GM23338 (cell line): ENCODE measurements at places on chromosomes 13 and 19.
A peak's percentile ranks its signal among the peaks of the same experiment; 100 is the strongest.

- H3K36me3 ChIP-seq: 0 out of 2 replicates have a peak, but pooled peaks cover 3% of the 10 kb centered on the region
- H3K4me3 ChIP-seq: no peak overlapping the region
- H3K27me3 ChIP-seq: peaks cover 14% of the 10 kb centered on the region
- DNase-seq: no peak
- H3K4me1 ChIP-seq: peaks cover 21% of the 10 kb centered on the region
These were observed 103.2 kb downstream of the ZNF429 start for GRCh38 chr19:21608571-21608970.

- DNase-seq: no peak
- H3K36me3 ChIP-seq: no peaks in the 10 kb centered on the region
- H3K4me1 ChIP-seq: 0 out of 2 replicates have a peak, but pooled peaks cover 9% of the 10 kb centered on the region
- H3K4me3 ChIP-seq: no peak overlapping the region
- H3K27ac ChIP-seq: no peak overlapping the region
- no peaks in the 10 kb centered on the region for H3K27me3 ChIP-seq
These were observed 62.8 kb downstream of the RGCC start for GRCh38 chr13:41520016-41520659.

DNA sequence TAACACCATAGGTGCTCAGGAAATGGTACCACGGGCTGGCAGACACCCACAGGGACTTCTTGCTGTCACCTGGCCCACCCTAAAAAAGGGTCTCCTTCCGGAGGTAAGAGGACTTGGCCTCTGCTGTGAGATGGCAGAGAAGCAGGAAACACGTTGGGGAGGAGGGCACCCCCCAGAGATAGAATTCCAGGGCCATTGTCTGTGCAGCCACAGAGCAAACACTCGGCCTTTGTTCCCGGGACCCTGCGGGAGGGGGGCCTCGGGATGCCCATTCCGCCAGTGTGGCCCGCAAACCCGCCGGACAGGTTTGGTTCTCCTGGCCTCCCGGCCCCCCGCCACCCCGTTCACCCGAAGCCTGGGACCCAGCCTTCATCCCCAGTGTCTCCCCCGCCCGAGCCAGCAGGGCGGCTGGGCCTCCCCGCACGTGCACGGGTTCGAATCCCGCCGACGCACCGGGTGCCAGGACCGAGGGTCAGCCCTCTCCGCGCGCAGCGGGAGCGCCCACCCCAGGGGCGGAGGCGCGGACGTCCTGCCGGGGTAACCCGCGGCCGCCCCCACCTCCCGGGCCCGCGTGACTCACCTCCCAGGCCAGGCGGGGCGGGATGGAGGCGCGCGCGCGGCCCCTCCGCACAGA, 714 bp downstream of the PLPP2 start:
- H3K27me3 ChIP-seq: peaks cover 12% of the 10 kb centered on the region
- H3K4me1 ChIP-seq: peaks cover 27% of the 10 kb centered on the region
- peak overlapping the region; percentile 61 for H3K4me3 ChIP-seq
- peak; percentile 96 for DNase-seq

DNA sequence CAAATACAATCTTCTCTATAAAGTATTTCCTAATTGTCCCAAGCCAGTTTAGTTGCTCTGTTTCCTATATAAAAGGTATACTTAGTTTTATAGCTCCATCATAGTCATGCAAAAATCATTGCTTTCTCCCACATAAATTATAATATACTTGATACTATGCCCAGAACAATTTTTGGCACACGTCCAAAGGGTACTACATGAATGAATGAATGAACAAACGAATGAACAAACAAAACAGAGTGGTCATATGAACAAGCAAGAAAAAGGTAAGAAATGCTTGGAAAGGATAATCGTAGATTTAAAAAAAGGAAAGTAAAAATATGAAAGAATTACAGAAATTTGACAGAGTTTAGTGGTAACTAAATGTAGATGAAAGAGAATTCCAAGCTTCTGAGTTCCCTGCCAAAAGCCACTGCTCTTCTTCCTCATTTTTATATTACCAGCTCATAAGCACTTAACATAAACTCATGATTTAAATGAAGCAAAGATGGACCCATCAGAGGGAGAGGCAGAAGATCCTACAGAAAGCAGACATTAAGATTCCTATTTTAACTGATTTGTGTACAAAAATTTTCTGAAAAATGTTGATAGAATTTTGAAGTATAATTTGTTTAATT, 123.2 kb downstream of the ENOX1 start:
- no peaks in the 10 kb centered on the region for H3K36me3 ChIP-seq
- no peaks in the 10 kb centered on the region for H3K27me3 ChIP-seq
- peaks cover 10% of the 10 kb centered on the region; the same call in 1 of the 2 replicates for H3K4me1 ChIP-seq
- H3K4me3 ChIP-seq: no peak overlapping the region
- no peak for DNase-seq

DNA sequence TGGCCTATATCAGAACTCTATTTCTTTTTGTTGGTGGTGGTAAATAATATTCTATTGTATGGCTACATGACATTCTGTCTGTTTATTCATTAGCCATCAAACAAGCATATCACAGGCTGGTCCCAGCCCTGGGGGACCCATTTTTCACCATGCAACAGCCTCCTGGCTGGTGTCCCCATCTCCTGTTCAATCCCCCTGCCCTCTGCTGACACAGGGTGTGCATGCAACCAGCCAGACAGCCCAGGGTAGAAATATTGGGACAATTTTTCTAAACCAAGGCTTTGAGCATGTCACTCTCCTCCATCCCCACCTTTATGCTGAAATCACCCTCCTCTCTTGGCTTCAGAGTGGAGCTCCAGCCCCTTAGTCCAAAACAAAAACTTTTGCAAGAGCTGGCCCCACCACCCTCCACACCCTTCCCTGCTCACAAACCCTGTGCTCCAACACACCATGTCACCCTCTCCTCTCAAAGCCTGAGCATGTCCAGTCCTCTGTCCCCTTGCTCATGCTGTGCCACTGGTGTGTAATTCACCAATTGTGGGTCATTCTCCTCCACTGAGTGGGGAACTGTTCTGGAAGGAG, 153.0 kb upstream of the UQCRFS1 start:
- peaks cover 41% of the 10 kb centered on the region for H3K4me1 ChIP-seq
- no peaks in the 10 kb centered on the region for H3K36me3 ChIP-seq
- H3K27me3 ChIP-seq: no peaks in the 10 kb centered on the region

DNA sequence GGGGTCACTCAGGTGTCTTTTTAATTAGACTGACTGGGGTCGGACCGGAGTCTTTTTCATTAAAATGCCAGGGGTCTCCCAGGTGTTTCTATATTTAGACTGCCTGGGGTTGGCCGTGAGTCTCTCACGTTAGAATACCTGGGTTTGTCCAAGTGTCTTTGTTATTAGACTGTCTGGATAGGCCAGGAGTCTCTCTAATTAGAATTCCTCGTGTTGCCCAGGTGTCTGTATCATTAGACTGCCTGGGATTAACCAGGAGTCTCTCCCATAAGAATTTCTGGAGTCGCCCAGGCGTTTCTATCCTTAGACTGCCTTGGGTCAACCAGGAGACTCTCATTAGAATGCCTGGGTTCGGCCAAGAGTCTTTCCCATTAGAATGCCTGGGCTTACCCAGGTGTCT, 1445.7 kb downstream of the UQCRFS1 start:
- peaks cover 87% of the 10 kb centered on the region for H3K27me3 ChIP-seq
- DNase-seq: no peak
- no peaks in the 10 kb centered on the region for H3K4me1 ChIP-seq
- H3K27ac ChIP-seq: no peak overlapping the region
- H3K36me3 ChIP-seq: no peaks in the 10 kb centered on the region

DNA sequence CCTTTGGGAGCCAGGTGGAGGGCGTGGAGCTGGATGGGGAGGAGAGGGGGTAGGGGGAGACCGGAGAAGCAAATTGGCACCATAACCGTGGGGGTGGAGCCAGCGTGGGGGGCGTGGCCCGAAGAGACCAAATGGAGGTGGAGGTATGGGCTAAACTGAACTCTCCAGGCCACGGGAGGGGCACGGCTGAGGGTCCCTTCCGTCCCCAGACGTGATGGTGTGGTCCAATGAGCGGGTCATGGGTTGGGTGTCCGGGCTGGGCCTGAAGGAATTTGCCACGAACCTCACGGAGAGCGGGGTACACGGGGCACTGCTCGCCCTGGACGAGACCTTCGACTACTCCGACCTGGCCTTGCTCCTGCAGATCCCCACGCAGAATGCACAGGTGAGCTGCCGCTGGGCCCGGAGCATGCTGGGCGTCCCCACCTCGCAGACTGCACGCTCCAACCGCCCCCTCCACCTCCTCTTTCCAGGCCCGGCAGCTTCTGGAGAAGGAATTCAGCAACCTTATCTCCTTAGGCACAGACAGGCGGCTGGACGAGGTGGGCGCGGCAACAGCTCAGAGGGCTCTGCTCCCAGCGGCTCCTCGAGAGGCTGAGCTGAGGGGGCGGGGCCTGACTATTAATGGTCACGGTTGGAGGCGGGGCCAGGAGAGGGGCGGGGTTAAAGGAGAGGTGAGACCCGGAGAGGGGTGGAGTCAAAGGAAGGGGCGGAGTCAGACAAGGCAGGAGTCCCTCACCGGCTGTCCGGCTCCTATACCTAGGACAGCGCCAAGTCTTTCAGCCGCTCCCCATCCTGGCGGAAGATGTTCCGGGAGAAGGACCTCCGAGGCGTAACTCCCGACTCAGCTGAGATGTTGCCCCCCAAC, 6.2 kb downstream of the HRC start:
- peak; percentile 99 for DNase-seq
- H3K4me1 ChIP-seq: peaks cover 15% of the 10 kb centered on the region
- H3K27ac ChIP-seq: peak overlapping the region; percentile 90

DNA sequence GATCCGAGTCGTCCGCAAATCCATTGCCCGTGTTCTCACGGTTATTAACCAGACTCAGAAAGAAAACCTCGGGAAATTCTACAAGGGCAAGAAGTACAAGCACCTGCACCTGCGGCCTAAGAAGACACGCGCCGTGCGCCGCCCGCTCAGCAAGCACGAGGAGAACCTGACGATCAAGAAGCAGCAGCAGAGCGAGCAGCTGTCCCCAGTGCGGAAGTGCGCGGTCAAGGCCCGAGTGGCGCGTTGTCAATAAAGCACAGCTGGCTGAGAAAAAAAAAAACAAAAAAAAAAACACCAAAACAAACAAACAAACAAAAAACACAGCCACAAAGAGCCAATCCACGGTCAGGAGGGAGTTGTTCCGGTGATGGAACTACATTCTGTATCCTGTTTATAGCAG, 4.7 kb upstream of the GNA15 start:
- no peak overlapping the region for H3K4me3 ChIP-seq
- no peaks in the 10 kb centered on the region; the same call in 1 of the 2 replicates for H3K4me1 ChIP-seq
- no peak for DNase-seq
- H3K27ac ChIP-seq: no peak overlapping the region
- H3K36me3 ChIP-seq: no peaks in the 10 kb centered on the region
- no peaks in the 10 kb centered on the region for H3K27me3 ChIP-seq

- H3K4me3 ChIP-seq: no peak overlapping the region
- H3K27me3 ChIP-seq: no peaks in the 10 kb centered on the region
- H3K27ac ChIP-seq: no peak overlapping the region
These were observed 66.5 kb downstream of the COL4A2 start for GRCh38 chr13:110373617-110374016.

DNA sequence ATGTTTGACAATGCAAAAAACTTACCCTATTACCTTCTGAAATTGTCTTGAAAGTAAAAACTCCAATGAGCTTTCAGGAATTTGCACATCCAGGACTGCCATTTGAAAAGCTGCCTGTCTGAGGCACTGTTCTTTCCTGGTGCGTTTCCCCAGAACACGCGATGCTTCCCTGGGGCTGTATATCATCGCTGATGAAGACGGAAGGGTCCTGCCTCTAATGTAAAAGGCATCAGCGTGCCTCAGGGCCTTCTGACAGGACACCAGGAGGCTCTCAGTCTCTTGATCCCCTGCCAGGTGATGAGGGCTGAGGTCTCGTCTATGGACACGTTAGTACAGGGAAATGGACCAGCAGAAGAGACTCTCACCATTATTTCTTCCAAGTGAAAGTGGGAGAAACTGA, 296.8 kb downstream of the EFNB2 start:
- no peaks in the 10 kb centered on the region for H3K36me3 ChIP-seq
- no peaks in the 10 kb centered on the region for H3K27me3 ChIP-seq
- no peak for DNase-seq
- H3K4me3 ChIP-seq: no peak overlapping the region
- H3K27ac ChIP-seq: no peak overlapping the region

GRCh38 chr13:21100994-21101757, 39.8 kb upstream of the LATS2 start:
- H3K4me1 ChIP-seq: no peaks in the 10 kb centered on the region
- H3K4me3 ChIP-seq: no peak overlapping the region
- no peaks in the 10 kb centered on the region for H3K36me3 ChIP-seq
- no peaks in the 10 kb centered on the region for H3K27me3 ChIP-seq

GRCh38 chr13:39311619-39312018, 273.4 kb downstream of the NHLRC3 start:
- H3K36me3 ChIP-seq: no peaks in the 10 kb centered on the region
- H3K4me1 ChIP-seq: no peaks in the 10 kb centered on the region
- no peak for DNase-seq
- no peak overlapping the region for H3K27ac ChIP-seq
- no peaks in the 10 kb centered on the region for H3K27me3 ChIP-seq
- H3K4me3 ChIP-seq: no peak overlapping the region

GRCh38 chr19:7852851-7853769, 21.1 kb downstream of the PRR36 start:
- peak overlapping the region; percentile 55 for H3K4me3 ChIP-seq
- peak; percentile 97 for DNase-seq
- H3K36me3 ChIP-seq: no peaks in the 10 kb centered on the region
- H3K27me3 ChIP-seq: no peaks in the 10 kb centered on the region; the same call in 1 of the 2 replicates
- no peak overlapping the region for H3K27ac ChIP-seq

GRCh38 chr19:33171222-33171795, 22.8 kb upstream of the LRP3 start:
- peaks cover 3% of the 10 kb centered on the region for H3K4me1 ChIP-seq
- H3K27ac ChIP-seq: no peak overlapping the region

DNA sequence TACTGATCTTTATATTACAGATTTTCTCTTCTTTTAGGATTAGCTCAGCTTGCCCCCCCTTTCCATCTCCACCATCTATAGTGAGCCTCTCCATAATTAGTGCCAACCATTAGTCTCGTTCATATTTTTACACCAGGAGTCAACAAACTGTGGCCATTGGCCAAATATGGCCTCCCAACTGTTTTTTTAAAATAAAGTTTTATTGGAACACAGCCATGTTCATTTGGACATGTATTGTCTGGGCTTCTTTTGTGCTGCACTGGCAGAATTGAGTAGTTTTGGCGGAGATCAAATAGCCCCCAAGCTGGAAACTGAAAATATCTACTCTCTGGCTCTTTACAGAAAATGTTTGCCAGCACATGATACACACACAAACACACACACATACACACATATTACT, 18.4 kb downstream of the ZNF175 start:
- H3K36me3 ChIP-seq: peaks cover 25% of the 10 kb centered on the region
- H3K4me1 ChIP-seq: 0 out of 2 replicates have a peak, but pooled peaks cover 3% of the 10 kb centered on the region
- no peaks in the 10 kb centered on the region for H3K27me3 ChIP-seq
- H3K27ac ChIP-seq: no peak overlapping the region
